ENCODE measurements at places on chromosomes 11 and 22. TPM values are rescaled to one million over a fixed set of nuclear protein-coding genes. Genes with fewer than 3 reads are reported as not detected.

GRCh38 chr22:40547729-40548143, 88.8 kb downstream of the MRTFA start:
- no peaks in the 10 kb centered on the region for H3K27me3 ChIP-seq
- H3K4me1 ChIP-seq = peaks cover 20% of the 10 kb centered on the region
- peaks cover 13% of the 10 kb centered on the region for H3K36me3 ChIP-seq
- H3K27ac ChIP-seq = no peak overlapping the region
- H3K4me3 ChIP-seq = no peak overlapping the region

- peaks cover 10% of the 10 kb centered on the region for H3K4me1 ChIP-seq
- no peak overlapping the region for H3K4me3 ChIP-seq
- H3K36me3 ChIP-seq = no peaks in the 10 kb centered on the region
- peaks cover 24% of the 10 kb centered on the region for H3K27me3 ChIP-seq
Observed at GRCh38 chr11:44873537-44873936, 77.1 kb downstream of the TP53I11 start.

KCNE3 gene
- 0.10 TPM for total RNA-seq

CABP4 gene
- total RNA-seq = 2.2 TPM

Measured in natural killer cell treated with Interleukin-12 subunit alpha and Interleukin-12 subunit beta and Interleukin-15 and Interleukin-18, amount 100 ng/mL, for 72 hours (primary cell).